T47D (cell line): ENCODE measurements at places on chromosomes 16 and 17.
A peak's percentile ranks its signal among the peaks of the same experiment; 100 is the strongest.

- no peak for DNase-seq
These were observed 9.7 kb upstream of the CYLD start for GRCh38 chr16:50731989-50732832.

GRCh38 chr17:29390851-29391631 lies 878 bp downstream of the TAOK1 start:
- DNase-seq, result peak; percentile 59

GRCh38 chr16:10228779-10229178 lies 46.6 kb upstream of the GRIN2A start:
- no peak for DNase-seq

DNA sequence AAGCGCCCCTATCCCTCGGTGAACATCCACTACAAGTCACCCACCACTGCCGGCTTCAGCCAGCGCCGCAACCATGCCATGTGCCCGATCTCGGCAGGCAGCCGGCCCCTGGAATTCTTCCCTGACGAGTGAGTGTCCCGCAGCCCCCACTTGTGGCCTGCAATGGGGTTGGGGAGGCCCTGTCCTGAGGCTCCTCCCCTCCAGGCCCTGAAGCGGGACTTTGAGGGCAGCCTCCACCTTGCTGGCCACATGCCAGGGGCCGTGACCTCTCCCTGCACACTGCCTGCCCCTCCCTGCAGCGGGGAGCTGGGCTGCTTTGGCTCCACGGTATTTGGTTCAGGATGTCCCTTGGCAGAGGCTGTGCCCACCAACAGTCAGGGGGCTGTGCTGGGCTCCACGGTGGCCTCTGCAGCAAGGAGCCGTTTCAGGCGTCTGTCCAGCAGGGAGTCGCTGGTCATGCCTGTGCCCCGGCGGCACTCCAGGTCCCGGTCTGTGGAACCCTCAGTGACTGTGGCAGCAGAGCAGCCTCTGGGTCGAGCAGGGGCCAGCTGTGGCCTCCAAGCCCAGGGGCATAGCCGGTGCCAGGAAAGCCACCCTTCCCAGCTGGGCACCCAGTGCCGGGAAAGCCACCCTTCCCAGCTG lies 8.3 kb downstream of the NME3 start:
- DNase-seq, result no peak

DNA sequence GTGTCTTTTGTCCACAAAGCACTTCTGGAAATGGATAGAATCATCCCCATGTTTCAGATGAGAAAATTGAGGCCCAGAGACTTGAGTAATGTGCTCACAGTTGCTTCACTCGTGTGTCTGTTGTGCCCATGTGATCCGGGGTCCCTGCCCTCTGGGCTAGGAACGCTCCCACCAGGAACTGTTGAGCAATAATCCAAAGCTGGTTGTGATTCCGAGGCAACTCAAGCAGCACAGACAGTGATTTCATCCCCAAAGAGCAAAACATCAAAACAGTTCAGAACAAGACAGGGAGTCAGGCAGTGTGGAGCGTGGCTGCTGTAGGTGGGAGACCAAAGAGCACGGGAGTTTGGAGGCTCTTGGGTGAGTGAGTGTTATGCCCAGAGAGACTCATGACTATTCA lies 205.0 kb upstream of the ASIC2 start:
- DNase-seq, result no peak

DNA sequence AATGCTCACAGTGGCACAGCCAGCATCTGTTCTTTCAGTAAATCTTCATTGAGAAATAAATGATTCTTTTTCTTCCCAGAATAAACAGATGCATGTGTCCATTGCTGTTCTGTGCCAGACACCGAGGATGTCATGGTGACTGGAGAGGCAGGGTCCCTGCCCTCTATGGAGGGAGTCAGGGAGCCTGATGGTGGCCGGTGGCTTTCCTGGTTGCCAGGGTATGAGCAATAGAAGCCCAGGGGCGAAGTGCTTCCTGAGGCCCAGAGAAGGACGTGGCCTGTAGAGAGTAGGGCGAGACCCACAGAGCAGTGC lies 29.9 kb upstream of the NUDT16L1 start:
- no peak for DNase-seq

DNA sequence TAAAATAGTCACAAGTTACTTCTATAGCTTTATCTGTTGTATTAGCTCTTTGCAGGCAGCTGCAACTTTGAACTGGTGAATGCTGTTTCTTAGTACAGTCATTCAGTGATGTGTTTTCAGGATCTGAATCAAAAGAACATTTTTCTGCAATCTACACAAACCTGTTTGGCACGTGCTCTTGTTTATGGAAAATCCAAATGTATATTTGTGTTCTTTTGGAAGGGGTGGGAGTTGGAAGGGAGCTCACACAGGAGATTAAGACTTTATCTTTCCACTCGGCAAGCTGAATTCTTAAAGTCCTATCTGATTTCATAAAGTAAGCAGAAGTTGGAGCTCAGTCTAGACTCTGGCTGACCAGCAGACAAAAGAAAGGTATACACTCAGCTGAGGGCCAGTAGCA lies 300.2 kb downstream of the MAP2K6 start:
- no peak for DNase-seq

DNA sequence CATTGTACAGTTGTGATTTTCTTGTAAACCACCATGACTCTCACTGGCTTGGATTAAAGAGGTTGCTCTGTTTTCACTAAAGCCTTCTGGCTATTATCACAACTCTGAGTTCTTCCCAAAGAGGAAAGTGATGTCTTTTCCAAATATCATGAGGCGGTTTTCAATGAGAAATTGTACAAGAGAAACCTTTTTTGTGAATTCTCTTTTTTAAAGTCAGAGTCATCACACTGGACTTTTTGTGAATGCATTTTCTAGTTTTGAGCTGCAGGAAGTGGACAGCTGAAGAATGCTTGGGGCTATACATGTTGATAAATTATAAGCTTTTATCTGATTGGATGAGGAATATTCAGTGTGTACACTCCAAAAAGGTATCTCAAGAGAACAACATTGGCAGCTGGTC lies 100.2 kb downstream of the PHKB start:
- DNase-seq, result no peak

GRCh38 chr17:978103-979093 lies 1.2 kb downstream of the NXN start:
- DNase-seq, result no peak

- DNase-seq, result no peak
These were observed 644 bp upstream of the ARL2BP start for GRCh38 chr16:57244463-57244766.

DNA sequence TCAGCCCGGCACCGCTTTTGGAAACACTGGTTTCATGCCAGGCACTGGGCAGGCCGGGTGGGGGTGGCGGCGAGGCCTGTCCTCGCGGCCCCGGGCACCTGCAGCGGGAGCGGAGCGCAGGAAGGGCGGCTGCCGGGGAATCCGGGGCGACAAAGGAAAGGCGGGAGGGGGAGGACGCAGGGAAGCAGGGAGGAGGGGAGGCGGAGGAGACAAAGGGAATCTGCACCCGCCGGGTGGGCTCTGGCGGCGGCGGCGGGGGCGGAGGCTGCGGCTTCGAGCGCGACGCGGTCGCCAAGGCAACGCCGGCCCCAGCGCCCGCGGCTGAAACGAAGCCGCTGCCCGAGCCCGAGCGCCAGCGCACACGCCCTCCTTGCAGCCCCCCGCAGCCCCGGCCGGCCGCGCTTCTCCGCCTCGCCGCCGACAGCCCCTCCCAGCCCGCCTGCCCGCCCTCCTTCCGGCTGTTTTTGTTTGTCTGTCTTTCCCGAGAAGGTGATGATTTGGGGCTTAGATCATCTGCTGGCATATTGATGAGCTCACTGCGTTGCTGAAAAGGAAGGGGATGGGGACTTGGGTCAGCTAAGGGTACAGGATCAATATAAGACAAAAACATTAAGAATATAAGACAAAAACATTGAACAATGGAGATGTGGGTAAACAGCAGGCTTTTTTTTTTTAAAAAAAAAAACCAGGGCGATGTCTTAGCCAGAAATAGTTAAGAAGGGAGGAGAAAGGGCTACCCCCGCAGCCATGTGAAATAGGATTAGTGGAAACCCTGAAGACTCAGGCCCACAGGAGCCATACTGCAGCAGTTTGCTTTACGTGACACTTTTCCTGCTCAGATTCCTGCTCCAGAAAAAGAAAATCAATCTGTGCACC lies 32.7 kb downstream of the CDK5R1 start:
- peak; percentile 60 for DNase-seq
